Activated CD8-positive, alpha-beta memory T cell treated with anti-CD3 and anti-CD28 coated beads for 1 hour (primary cell): ENCODE measurements at places on chromosomes 4 and X.

GRCh38 chr4:128155874-128156456 is 94.9 kb downstream of the LARP1B start:
- DNase-seq = no peak

GRCh38 chr4:142366769-142367181 is 479.3 kb downstream of the INPP4B start:
- DNase-seq = no peak

- DNase-seq = no peak
These were observed 74.7 kb upstream of the IL13RA1 start for GRCh38 chrX:118652717-118653116.

DNA sequence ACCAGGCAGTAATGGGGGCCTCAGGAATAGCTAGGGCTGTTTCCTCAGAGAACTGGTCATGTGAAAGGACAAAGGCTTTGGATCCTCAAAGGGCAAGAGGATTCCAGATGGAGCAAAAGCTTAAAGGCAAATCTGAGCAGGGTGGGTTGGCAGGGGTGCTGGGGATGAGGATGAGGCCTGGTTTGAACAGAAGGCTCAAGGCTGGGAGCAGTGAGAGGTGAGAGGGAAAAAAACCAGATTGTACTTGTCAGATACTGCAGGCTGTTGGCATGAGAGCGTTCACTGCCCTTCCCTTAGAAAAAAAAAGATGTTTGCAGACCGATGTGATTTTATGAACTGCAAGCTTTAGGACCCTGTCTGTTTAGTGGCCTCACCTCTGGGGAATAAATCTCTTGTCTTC is 75.3 kb upstream of the PLAC1 start:
- DNase-seq = no peak

DNA sequence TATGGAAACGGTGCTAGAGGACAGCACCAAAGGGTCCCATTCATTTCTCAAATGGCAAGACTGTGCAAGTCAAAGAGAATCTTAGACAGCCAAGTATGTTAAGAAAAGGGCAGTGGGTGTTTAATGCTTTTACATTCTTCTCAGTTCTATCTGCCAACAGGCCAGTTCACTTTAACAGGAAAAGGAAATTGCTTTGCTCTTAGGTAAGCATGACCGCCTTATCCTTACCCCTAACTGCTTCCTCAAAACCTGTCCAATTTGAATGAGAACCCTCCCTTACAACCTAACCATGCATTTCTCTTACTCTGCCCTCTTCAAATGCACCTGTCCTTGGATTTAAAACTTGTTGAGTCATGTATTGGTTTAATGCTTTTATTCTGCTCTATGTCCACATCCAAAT is 44.5 kb upstream of the BLTP1 start:
- no peak for DNase-seq

DNA sequence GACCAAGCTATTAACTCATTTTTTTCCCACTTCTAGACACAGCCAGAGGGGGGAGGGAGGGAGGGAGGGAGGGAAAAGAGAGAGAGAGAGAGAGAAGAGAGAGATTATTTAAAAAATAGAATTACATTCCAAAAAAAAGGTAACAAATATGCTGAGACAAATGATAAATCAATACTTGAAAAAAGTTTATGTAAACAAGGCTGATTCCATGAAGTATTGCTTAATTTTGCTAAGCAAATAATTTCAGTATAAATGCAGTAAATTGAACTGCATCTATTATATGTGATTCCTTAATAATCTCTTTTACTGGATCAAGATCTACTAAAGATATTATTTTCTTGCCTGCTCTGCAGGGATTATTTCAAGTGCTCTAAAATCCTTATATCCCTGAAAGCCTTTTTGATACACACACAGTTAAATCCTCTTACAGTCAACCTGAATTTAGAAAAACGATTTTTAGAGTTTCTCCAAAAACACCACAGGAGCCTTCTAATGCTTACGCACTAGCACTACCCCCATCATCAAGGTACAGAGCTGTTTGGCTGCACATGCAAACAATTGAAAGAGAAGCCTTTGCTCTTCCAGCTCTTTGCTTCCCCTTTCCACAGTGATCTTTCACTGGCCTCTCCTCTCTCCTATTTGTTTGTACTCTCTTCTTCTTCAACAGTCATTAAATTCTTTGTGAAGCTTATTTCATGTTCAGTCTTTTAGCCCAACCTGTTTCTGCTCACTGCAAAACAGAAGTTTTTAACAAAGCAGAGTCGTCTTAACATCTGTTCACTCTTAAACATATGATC is 426.3 kb upstream of the FAM241A start:
- no peak for DNase-seq

- no peak for DNase-seq
These were observed 18.3 kb downstream of the FBXL5 start for GRCh38 chr4:15636818-15637217.

DNA sequence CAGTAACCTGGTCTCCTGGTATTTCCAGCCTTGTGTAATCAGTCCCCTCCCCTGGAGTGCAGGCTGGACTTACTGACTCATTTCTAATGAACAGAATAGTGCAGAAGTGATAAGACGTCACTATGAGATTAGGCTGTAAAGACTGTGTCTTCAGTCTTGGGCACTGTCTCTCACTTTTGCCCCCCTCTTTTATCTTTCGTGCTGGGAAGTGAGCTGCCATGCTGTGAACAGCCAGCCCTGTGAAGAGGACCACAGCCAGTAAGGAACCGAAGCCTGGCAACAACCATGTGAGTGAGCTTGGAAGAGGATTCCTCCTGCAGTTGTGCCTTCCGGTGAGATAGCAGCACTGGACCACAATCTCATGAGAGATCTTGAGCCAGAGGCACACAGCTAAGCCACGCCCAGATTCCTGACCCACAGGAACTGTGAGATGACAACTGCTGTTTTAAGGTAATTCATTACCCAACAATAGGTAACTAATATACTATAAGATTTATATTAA is 67.5 kb upstream of the GPR34 start:
- no peak for DNase-seq

GRCh38 chr4:19309378-19309777 is 942.3 kb upstream of the SLIT2 start:
- no peak for DNase-seq

GRCh38 chr4:129248621-129249020 is 152.7 kb downstream of the C4orf33 start:
- DNase-seq = no peak

DNA sequence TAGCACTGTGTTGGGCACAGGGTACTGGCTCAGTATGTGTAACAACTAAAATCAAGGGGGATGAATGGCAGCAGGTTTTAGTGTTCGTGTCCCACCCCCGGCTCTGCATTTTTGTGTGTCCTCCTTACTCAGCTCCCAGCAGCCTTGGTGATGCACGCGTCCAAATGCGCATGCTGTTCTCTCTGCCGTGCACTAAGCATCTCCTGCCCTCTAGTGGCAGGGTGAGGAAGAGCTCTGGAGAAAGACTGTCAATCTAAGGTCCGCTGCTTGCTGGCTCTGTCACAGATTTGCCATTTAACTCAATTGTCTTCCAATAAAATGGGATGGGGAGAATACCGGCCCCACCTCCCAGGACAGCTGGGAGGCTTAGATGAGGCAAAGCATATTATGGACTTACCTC is 61.4 kb downstream of the WFS1 start:
- DNase-seq = no peak

GRCh38 chr4:69485130-69485529 is 10.6 kb downstream of the UGT2B4 start:
- no peak for DNase-seq

- DNase-seq = no peak
These were observed 240.0 kb downstream of the GPC3 start for GRCh38 chrX:133745349-133745748.

GRCh38 chr4:121255986-121256750 is 92.0 kb upstream of the TNIP3 start:
- DNase-seq = no peak
